IMR-90 (cell line): ENCODE measurements at places on chromosomes 3 and 15. TPM values are rescaled to one million over a fixed set of nuclear protein-coding genes. Genes with fewer than 3 reads are reported as not detected.
A peak's percentile ranks its signal among the peaks of the same experiment; 100 is the strongest.

- DNase-seq = no peak
These were observed 30.7 kb downstream of the PLA1A start for GRCh38 chr3:119628390-119628789.

DNA sequence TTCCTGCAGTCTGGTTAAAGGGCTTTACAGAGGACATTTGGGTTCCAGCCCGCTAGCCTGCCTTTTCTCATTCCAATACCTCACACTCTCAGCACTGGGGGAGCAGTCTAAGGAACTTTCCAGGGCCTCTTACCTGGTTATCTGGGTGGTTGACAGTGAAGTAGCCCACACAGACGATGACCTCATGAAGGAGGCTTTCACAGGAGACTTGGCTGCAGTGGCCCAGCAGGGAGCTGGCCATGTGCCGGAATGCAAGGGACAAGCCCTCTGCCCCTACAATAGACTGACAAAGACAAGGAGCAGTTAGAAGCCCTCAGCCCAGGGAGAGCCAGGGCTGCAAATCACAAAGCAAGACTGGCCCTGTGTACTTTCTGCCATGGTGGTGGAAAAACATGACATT, 39.5 kb downstream of the ISL2 start:
- no peak for DNase-seq

- no peak for DNase-seq
These were observed 1.6 kb downstream of the BTBD1 start for GRCh38 chr15:83065431-83065830.

GRCh38 chr3:51445544-51446280, 54.1 kb downstream of the DCAF1 start:
- DNase-seq = no peak

The PP2D1 gene
- total RNA-seq = not detected in 2 replicates

GRCh38 chr3:30428251-30428650, 178.2 kb upstream of the TGFBR2 start:
- peak; percentile 68 for DNase-seq

The LTK gene
- total RNA-seq = 0.18 and 0.28 TPM in 2 replicates

- no peak for DNase-seq
These were observed 131.0 kb upstream of the TOPAZ1 start for GRCh38 chr3:44110648-44111047.

The FILIP1L gene
- total RNA-seq = 19.9 and 21.1 TPM in 2 replicates

The CHDH gene
- under 0.01 and 0.28 TPM in 2 replicates for total RNA-seq

The ADGRG7 gene
- not detected in 2 replicates for total RNA-seq
